CD4-positive, CD25-positive, alpha-beta regulatory T cell (primary cell): ENCODE measurements at places on chromosomes 7 and 10. TPM values are rescaled to one million over a fixed set of nuclear protein-coding genes. Genes with fewer than 3 reads are reported as not detected.
A peak's percentile ranks its signal among the peaks of the same experiment; 100 is the strongest.

- DNase-seq, result no peak
Measured at GRCh38 chr7:136654406-136654805, 214.0 kb upstream of the CHRM2 start.

GRCh38 chr7:158406801-158407200 is 180.8 kb downstream of the PTPRN2 start:
- DNase-seq, result no peak

DNA sequence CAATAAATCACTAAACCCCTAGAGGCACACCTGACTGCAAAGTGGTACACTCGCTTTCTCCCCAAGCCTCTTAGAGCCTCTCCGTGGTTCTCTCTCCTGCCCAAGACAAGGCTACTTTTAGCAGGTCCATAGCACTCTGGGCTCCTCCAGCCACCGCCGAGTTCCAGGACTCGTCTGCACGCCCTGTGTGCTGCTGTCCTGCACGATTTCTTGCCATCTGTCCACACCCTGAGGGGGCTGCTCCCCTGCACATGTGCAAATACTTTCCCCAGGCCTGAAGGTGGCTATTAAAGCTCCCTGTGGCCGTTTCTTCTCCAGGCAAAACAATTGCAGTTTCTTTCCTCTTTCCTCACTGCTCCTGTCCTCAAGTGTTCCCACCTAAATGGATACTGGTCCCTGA is 414.3 kb downstream of the PLXNA4 start:
- no peak for DNase-seq

- DNase-seq, result no peak
Measured at GRCh38 chr7:36407636-36408550, 18.2 kb downstream of the ANLN start.

GRCh38 chr10:92470026-92470425 is 103.9 kb downstream of the IDE start:
- no peak for DNase-seq

DNA sequence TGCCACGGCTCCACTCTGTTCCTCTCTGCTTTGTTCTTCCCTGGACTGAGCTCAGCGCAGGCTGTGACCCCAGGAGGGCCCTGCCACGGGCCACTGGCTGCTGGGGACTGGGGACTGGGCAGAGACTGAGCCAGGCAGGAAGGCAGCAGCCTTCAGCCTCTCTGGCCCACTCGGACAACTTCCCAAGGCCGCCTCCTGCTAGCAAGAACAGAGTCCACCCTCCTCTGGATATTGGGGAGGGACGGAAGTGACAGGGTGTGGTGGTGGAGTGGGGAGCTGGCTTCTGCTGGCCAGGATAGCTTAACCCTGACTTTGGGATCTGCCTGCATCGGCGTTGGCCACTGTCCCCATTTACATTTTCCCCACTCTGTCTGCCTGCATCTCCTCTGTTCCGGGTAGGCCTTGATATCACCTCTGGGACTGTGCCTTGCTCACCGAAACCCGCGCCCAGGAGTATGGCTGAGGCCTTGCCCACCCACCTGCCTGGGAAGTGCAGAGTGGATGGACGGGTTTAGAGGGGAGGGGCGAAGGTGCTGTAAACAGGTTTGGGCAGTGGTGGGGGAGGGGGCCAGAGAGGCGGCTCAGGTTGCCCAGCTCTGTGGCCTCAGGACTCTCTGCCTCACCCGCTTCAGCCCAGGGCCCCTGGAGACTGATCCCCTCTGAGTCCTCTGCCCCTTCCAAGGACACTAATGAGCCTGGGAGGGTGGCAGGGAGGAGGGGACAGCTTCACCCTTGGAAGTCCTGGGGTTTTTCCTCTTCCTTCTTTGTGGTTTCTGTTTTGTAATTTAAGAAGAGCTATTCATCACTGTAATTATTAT is 1.2 kb downstream of the CLDN4 start:
- DNase-seq, result no peak

- peak; percentile 68 for DNase-seq
Measured at GRCh38 chr7:50068850-50069551, 24.0 kb downstream of the ZPBP start.

- peak; percentile 69 for DNase-seq
Measured at GRCh38 chr10:114876602-114877300, 55.2 kb downstream of the FHIP2A start.

GRCh38 chr10:119831656-119832055 is 41.0 kb downstream of the MCMBP start:
- no peak for DNase-seq

- no peak for DNase-seq
Measured at GRCh38 chr10:64320448-64320847, 799.2 kb downstream of the REEP3 start.

GRCh38 chr7:51075681-51076580 is 240.7 kb downstream of the COBL start:
- DNase-seq, result no peak

DNA sequence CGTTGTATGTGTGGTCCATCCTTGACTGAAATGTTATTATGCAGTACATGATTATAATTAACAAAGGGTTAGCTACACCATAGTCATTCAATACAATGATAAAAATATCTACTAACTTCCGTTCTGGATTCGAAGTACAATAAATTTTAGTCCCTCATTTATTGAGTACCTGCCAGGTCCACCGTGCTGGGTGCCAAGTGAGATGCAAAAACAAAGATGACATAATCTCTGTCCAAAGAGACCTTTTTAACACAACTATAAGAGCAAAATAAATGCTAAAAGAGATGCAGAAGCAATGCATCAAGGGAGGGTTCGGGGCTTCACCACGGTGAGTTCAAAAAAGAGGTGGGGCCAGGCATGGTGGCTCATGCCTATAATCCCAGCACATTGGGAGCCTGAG is 33.1 kb downstream of the LAMB1 start:
- no peak for DNase-seq

DNA sequence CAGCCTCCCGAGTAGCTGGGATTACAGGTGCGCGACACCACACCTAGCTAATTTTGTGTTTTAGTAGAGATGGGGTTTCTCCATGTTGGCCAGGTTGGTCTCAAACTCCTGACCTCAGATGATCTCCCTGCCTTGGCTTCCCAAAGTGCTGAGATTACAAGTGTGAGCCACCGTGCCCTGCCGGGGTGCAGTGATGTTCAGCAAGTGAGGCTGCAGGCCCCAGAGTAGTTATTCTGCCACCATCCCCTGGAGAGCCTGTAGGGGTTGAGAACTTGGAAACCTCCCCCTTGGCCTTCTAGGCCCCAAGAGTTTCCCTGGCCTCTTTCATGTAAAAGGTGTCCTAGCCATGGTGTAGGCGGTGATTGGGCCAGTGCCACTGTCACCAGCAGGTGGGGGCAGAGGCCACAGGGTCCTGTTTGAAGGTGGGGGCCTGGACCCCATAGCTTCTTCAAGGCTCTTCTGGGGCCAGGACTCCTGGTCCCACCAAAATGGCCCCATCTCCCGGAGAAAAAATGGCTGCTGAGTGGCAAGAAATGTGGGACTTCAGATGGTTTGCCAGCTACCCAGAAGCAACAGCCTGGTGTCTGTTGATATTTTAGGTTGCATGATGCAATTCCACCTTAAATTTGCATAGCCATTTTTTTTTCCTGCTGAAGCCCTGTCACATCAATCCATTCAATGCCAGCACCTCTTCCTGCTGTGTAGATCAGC is 25.5 kb upstream of the INMT start:
- DNase-seq, result no peak

DNA sequence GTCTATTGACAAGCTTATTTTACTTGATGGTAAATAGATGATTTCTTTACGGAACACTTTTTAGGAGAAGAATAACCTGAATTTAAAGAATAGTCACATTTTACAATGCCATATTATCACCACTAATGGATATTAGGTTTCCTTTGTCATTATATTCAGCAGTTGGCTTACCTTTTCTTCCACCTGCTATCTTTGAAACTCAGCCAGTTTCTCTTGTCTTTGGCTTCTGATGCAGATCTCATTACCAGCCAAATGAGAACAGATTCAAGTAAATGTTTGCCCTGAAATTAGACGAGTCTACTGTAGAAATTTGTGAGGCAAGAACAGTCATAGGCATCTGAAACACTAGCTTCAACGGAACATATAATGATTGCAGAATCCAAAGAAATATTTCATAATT is 85.5 kb upstream of the OIT3 start:
- no peak for DNase-seq

Gene PRSS37
- not detected for polyA plus RNA-seq

Gene SPDYE1
- 0.15 TPM for polyA plus RNA-seq

Gene CREB5
- polyA plus RNA-seq, result not detected

Gene TCERG1L
- polyA plus RNA-seq, result not detected

Gene NUTM2B
- 0.05 TPM for polyA plus RNA-seq

Gene SLC37A3
- polyA plus RNA-seq, result 13.0 TPM

Gene VAX1
- not detected for polyA plus RNA-seq
